ENCODE measurements at places on chromosomes 4 and X.

- DNase-seq = no peak
These were observed at the start of gene PRDM5 for GRCh38 chr4:120922381-120923206. TSS of gene PRDM5 (minus strand) at chr4:120922726. CDS start at chr4:120922608, 118 bp downstream.

GRCh38 chr4:151174784-151175183, 75.4 kb downstream of the RPS3A start:
- no peak for DNase-seq

DNA sequence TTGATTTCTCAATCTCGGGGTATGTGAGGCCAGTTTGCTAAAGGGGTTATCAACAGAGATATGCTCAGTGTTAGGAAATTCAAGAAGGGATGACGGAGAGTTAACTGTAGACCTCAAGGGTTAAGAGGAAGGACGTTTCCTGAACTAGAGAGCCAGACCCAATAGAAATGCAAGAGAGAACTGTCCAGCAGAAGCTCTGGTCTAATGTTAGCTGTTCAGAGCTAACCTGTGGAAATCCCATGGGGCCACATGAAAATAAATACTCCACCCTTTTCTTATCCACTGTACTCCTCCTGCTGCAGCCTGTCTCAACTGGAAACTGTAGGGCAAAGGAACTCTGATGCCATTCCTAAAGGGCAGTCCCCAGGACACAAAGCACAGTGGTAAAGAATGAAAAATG, 274.3 kb downstream of the DMD start:
- no peak for DNase-seq

- DNase-seq = no peak
These were observed 20.4 kb upstream of the CYP4V2 start for GRCh38 chr4:186170966-186171365.

DNA sequence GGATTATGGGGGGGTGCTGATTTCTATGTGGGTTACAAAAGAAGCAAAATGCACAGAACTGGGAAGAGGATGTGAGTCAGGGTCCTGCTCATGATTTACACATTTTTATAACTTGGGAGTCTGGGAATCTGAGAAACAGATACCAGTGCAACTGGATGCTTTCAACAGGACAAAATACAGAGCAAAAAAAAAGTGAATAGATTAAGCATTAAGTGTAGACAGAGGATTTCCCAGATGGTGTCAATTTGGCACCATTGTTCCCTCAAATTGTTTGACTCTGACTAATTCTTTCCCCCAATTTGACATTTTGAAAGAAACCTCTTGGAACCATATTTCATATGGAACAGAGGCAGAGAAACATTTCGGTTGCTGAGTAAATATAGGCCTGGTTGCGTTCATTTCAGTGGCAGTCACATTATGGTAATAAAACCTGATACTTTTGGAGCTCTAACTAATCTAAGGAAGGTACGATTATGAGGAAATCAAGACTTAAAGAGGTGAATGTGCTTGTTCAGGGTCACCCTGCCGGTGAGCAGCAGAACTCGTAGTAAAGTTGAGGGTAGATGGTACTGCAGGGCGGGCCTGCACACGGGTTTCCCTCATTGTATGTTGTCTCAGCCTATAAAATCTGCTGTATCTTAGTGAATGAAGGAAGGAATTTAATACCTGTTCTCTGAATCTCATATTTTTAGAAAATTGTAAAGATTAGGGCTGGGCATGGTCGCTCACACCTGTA, 18.7 kb upstream of the CDKL5 start:
- no peak for DNase-seq

GRCh38 chr4:80465238-80465637, 129.7 kb downstream of the CFAP299 start:
- DNase-seq = no peak

DNA sequence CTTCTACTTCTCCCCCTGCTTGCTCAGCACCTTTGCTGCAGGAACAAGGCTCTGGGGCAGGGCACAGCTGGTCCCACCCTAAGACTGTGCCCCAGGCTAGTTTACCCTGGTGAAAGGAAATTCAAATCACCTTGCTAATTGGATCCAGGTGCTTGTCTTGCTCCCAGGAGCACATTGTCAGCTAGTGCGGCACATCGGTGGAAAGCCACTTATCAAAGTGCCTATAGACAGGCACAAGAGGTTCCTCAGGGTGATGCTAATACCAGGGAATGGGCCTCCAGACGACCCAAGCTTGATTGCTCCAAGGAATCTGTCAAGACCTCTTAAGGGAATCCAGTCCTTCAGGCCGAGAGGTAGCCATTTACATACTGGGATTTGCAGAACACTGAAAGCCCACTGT, 64.5 kb upstream of the PRPS1 start:
- DNase-seq = no peak

- peak; percentile 64 for DNase-seq
These were observed 59.9 kb downstream of the RTL9 start for GRCh38 chrX:110418316-110419235.

DNA sequence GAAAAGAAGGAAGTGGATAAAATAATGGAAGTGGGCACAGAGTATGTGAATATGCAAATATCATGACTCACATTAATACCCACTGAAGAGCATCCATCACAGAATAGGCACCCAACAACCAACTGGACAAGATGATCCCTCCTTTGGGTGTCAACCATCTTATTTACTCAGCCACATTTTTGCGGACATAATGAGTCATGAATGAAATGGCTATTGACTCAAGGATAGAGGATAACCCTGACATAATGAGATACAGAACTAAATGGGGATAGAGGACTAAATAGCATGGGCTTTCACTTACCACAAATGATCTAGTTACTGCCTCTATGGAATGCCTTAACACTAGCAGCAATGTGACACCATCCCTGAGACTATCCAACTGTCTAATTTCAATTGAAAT, 224.7 kb downstream of the ANTXR2 start:
- no peak for DNase-seq

DNA sequence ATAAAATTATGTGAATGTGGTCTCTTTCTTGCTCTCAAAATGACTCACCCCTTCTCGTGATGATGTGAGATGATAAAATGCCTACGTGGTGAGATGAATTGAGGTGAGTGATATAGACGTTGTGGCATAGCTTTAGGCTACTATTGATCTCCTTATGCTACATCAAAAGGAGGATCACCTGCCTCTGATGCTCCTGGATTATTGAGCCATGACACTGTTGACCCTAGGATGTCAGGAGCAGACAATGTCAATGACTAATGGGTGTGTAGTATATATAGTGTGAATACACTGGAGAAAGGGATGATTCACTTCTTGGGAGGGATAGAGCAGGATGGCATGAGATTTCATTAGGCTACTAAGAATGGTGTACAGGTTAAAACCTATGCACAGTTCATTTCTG, 210.7 kb upstream of the PRPS2 start:
- DNase-seq = no peak

- no peak for DNase-seq
These were observed 132.9 kb upstream of the TMEM47 start for GRCh38 chrX:34790026-34790425.

DNA sequence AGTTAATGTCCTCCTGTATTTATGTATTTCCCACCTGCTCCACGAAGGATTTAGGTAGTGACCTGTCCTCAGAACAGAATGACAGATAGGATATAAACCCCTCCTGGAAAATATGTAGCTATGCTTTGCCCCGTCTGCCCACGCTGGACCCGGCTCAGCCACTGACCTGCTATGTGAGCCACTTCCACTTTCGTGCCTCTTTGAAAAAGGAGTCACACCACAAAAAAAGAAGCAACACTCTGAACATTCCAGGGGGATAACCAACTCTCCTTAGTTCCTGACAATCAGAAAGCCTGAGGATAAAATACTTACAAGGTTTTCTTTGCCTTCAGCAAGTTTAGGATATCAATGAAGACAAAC, 11.1 kb downstream of the ACSL1 start:
- no peak for DNase-seq

- DNase-seq = no peak
These were observed 77.6 kb downstream of the PDE5A start for GRCh38 chr4:119550857-119551532.

DNA sequence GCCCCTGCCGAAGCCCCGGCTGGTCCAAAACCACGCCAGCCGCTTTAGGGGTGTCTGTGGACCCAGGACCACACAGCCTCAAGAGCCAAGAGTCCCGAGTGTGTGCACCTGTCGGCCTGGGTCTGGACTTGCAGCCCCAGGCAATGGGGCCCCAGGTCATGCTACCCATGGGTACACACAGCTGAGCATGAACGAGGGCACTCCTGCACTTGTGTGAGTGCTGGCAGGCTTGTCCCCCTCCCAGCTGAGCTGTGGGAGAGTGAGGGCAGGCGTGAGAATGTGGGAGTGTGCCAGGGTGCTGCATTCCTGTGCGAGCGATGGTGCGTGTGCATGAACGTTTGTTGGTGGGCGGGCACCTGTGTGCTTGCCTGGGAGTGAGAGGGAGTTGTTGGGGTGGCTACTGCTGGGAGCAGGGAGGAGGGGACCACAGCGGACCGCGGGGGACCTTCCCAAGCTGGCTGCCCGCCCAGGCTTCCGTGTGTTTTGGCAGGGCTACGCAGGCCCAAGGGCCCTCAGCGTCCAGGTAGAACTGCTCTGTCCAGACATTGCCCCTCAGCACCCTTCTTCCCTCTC, 30.8 kb downstream of the BLOC1S4 start:
- no peak for DNase-seq

DNA sequence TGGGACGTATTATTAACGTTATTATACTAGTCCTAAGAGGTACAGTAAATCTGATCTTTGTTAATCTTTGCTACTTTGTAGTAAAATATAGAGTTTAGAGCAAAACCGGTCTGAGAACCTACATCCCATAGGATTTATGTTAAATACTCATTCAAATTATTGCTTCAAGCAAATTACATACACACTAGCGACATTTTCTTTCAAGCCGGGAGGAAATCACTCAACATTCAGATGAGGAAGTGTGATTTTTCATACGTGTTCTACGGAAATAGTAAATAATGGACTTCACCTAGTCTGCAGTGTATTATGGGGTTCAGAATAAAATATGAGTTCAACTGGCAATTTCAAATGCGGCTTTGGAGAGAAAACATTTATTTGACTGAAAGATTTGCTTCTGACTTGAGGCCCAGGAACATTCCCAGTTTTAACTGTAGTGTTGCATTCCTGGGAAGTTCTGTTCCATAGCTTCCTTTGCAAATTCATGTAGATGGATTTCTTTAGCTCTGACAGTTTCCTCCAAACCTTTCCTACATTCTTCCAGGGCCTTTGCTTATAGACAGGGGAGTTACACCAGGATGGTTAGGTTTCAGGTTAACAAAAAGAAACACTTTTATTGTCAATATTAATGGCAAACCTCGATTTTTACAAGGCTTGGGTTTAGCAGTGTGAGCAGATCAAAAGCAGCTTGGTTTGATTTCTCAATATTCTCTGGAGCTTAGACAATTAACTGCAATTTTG, 5.3 kb upstream of the HAND2 start:
- DNase-seq = no peak

GRCh38 chrX:74924449-74925224, 615 bp downstream of the NEXMIF start:
- DNase-seq = no peak

DNA sequence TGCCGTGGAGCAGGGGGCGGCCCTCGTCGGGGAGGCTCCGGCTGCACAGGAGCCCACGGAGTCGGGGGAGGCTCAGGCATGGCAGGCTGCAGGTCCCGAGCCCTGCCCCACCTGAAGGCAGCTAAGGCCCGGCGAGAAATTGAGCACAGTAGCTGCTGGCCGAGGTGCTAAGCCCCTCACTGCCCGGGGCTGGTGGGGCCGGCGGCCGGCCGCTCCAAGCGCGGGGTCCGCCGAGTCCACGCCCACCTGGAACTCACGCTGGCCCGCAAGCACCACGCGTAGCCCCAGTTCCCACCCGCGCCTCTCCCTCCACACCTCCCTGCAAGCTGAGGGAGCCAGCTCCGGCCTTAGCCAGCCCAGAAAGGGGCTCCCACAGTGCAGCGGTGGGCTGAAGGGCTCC, 589.4 kb downstream of the PPP4R3C start:
- DNase-seq = no peak

DNA sequence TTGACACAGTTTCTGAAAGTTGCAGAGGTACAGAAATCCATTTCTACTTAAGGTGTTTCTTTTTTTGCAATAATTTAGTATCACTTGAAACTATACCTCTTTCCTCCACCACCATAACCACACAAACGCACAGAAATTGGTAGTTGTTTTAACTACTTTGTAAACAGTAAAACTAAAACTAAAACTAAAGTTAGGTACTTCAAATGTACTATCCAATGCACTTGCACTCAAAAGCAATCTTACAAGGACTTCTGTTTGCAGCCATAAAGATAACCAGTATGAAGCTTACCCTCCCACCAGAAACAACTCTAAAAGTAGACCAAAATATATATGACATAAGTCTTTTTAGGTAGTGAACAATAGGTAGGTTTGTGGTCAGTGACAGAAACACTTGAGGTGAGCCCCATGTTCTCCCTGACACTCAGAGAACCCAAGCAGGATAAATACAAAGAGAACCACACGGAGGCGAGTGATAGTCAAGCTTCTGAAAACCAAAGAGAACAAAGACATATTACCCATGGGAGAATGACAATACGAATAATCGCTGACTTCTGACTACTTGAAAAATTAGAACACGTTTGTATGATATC, 72.2 kb upstream of the VBP1 start:
- DNase-seq = no peak

- DNase-seq = no peak
These were observed 168.7 kb upstream of the TBC1D9 start for GRCh38 chr4:140924761-140925392.

DNA sequence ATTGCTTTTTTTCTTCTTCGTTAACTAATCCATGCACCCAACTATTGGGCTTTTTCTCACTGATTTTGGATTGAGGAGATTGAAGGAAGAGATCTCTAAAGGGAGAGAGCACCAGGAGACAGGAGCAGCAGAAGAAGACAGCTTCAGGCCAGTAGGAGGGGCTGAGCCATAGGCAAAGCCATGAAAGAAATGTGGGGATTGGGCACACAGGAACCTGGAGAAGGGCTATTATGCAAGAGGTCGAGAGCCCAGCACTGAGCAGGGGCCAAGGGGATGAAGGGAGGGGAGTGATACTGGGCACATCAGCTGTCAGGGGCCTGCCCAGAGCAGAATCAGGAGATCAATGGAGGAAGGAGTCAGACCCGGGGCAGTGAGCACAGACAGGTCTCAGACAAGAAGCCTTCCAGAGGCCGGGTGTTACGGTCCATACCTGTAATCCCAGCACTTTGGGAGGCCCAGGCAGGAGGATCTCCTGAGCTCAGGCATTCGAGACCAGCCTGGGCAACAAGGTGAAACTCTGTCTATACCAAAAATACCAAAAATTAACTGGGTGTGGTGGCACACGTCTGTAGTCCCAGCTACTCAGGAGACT, 140.9 kb downstream of the BCOR start:
- DNase-seq = no peak

- DNase-seq = no peak
These were observed 35.4 kb downstream of the FABP2 start for GRCh38 chr4:119286377-119287002.

DNA sequence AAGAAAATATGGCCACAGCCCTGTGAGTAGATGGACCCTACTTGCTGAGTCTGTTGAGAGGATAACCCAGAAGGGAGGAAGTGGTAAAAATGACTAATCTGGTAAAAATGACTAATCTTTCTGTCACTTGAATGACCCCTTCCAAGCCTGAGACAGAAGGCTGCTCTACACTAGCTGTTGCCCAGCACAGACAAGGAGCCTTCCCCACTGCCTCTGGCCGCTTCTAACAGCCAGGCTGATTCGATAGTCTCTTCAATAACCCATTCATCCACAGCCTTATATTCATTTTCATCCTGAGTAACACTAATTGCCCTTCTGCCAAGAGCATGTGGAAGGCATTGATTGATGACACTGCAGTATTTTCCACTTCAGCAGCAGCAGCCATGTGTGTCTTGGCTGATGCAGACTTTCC, 18.4 kb downstream of the MAGEB17 start:
- DNase-seq = peak; percentile 45

GRCh38 chr4:10018818-10019461, 2.4 kb downstream of the SLC2A9 start:
- DNase-seq = peak; percentile 75

- no peak for DNase-seq
These were observed 18.7 kb downstream of the KDM6A start for GRCh38 chrX:44891642-44892041.
